ENCODE measurements at places on chromosomes 5 and 9.

GRCh38 chr9:2479056-2479565 lies 142.5 kb upstream of the VLDLR start:
- DNase-seq, result no peak

- DNase-seq, result no peak
Observed at GRCh38 chr5:168423478-168423877, 62.8 kb upstream of the RARS1 start.

DNA sequence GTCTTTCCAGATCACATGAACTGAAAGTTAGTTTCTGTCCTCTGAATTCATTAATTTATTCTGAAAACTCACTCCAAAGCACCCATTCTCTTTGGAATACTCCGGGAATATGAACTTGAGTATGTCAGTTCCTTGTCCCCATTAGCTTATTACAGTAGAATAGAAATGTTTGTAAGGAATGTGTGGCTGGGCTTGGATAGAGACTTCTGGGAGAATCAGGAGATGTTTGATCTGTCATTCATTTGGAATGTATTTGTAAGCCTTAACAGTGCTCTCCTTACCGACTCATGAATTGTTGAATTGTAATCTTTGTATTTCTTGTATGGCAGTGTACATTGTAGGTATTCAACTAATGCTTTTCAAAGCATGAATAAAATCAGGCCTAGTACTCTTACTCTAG lies 548.4 kb downstream of the LRRC70 start:
- DNase-seq, result no peak

GRCh38 chr9:5479994-5480694 lies 29.8 kb downstream of the CD274 start:
- DNase-seq, result no peak

GRCh38 chr5:53298841-53299240 lies 181.6 kb upstream of the FST start:
- no peak for DNase-seq

GRCh38 chr5:118314931-118315330 lies 673.4 kb downstream of the DTWD2 start:
- no peak for DNase-seq

- no peak for DNase-seq
Observed at GRCh38 chr5:139795074-139796001, at the start of gene PSD2. Gene PSD2 (plus strand): TSS chr5:139795808. CDS start chr5:139809441, 13,633 bp downstream.

DNA sequence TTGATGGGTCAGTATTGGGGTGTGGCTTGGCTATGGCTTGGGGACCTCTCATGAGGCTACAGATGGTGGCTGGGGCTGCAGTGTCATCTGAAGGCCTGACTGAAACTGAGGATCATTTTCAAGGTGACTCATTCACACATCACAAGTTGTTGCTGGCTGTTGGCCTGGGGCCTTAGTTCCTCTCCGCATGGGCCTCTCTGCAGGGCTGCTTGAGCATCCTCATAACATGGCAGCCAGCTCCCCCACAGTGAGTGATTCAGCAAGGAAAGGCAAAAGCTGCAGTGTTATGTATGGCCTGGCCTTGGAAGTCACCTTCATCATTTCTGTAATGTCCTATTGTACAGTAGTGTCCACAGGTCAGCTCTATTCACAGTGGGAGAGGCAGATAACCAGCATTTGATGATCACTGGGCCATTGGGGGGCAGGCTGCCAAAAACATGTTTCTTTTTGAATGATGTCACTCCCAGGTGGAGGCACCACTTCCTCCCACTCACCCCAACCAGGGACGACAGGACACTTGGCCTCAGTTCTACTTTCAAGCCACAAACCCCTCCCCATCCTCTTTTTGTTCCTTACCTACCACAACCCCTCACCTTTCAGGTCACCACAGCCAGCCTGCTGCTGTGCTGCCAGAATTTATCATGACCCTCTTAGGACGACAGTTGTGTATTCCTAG lies 14.4 kb downstream of the FGD3 start:
- no peak for DNase-seq

DNA sequence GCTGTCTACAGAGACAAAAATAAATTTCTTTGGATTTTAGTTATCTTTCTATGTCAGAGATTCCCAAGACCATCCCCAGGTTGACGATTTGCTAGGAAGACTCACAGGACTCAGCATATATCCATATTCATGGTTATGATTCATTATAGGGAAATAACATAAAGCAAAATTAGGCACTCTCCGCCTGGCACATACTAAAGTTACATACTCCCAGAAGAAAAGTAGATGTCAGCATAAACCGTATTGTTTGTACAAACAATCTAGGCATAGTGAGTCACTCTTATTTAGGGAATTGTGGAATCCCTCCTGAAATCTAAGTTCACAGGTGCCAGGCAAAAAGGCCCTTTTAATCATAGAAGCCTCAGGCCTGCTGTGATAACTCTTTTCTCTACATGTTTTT lies 62.9 kb downstream of the INSL6 start:
- no peak for DNase-seq

GRCh38 chr9:117462861-117463260 lies 48.0 kb upstream of the ASTN2 start:
- no peak for DNase-seq

DNA sequence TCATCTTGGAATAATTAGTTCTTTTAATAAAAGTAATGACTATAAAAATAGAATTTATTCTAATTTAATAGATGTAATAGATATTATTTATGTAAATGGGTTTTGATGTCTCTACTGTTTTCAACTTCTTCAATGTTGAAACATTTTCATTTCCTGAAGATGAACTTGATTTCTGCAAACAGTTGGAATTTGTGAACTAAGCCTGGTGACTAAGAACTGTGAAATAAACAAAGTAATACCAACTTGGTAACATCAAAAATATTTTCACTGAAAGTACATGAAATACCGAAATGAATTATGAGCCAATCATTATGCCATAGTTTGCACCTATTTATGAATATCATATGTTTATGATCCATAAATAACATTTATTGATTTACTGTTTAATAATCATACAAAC lies 143.8 kb upstream of the FGF10 start:
- DNase-seq, result no peak

- DNase-seq, result no peak
Observed at GRCh38 chr5:147713550-147714295, 68.8 kb downstream of the JAKMIP2 start.

GRCh38 chr9:105855987-105856386 lies 161.6 kb downstream of the TMEM38B start:
- DNase-seq, result no peak

- no peak for DNase-seq
Observed at GRCh38 chr5:132371603-132371994, 2.1 kb downstream of the SLC22A5 start.

DNA sequence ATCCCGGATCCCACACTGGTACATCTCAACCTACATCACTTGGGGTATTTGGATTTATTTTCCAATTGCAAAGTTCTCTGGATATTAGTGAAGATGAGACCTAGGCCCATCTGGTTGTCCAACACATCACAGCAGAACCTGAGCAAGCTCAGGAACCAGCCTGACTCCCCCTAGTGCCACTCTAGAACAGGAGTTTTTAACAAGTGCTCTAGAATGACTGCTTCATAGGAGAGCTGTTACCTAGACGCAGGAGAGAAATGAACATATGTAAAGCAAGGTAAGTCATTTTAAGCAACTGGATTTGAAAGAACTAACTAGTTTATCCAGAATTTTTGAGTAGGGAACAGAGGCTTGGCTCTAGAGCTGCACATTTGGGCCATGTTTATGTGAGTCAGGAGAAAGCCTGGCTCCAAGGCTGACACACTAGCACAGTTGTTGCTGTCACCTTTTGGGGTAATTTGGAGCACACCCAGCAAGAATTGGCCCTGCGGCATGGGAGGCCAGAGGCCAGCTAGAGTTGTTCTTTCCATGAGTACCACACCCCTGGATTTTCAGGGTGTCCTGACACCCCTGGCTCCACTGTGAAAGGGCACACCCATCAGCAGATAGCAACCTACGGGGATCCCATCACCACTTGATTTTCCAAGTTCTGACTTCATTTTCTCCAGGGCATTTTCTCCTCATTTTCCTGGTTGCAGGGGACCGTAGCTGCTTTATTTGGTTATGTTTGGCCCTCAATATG lies 110.9 kb upstream of the LPAR1 start:
- no peak for DNase-seq

GRCh38 chr5:172891716-172892421 lies 57.8 kb downstream of the ERGIC1 start:
- DNase-seq, result no peak

- no peak for DNase-seq
Observed at GRCh38 chr5:131821221-131821620, 24.4 kb upstream of the FNIP1 start.

GRCh38 chr5:160556846-160557245 lies 135.2 kb downstream of the PTTG1 start:
- DNase-seq, result no peak

DNA sequence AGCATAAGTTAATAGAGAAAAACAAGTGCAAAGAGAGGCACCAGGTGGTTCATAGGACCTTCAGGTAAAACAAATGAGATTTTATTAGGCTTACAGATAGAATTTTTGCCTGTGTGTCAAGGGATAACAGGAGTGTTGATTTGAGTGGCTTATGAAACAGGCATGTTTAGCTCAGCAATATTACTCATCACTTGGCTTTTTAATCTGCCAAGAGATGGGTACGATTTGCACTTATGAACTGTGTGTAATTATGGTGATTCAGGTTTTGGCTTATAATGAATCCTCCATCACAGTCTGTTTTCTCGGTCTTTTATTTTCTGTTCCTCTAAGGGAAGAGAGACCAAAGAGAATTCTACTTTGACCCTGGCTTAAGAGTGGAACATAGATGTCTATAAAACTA lies 199.3 kb downstream of the DMRTA1 start:
- no peak for DNase-seq

- no peak for DNase-seq
Observed at GRCh38 chr5:107875833-107876232, 205.1 kb upstream of the EFNA5 start.

- no peak for DNase-seq
Observed at GRCh38 chr5:68954618-68954910, 139.2 kb upstream of the SLC30A5 start.

- no peak for DNase-seq
Observed at GRCh38 chr5:38641003-38641402, 84.6 kb upstream of the LIFR start.

GRCh38 chr5:101370181-101370580 lies 467.1 kb upstream of the ST8SIA4 start:
- DNase-seq, result no peak

GRCh38 chr9:22157276-22157675 lies 148.2 kb upstream of the CDKN2B start:
- no peak for DNase-seq

DNA sequence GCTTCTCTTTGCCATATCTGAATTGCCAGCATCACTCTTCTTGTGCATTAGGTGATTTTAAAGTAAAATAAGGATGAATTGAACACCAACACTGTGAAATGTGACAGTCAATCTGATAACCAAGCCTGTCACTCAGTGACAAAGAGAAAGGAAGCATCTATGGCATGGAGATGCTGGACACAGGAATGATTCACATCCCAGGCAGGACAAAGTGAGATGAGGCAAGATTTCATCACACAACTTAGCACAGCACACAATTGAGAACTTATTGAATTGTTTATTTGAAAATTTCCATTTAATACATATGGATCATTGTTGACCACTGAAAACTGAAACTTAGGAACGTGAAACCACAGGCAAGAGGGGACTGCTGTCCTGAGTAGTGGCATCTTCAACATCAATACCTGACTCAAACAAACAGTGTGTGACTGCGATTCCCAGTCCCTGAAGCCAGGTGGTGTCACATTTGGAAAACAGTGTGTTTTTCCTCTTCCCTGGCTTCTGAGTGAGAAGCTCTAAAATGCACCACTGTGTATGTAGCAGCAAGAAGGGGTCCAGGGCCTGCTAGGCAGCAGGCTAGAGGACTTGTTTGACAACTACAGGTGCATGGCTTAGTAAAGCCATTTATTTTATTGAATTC lies 10.7 kb downstream of the GAPT start:
- DNase-seq, result no peak

DNA sequence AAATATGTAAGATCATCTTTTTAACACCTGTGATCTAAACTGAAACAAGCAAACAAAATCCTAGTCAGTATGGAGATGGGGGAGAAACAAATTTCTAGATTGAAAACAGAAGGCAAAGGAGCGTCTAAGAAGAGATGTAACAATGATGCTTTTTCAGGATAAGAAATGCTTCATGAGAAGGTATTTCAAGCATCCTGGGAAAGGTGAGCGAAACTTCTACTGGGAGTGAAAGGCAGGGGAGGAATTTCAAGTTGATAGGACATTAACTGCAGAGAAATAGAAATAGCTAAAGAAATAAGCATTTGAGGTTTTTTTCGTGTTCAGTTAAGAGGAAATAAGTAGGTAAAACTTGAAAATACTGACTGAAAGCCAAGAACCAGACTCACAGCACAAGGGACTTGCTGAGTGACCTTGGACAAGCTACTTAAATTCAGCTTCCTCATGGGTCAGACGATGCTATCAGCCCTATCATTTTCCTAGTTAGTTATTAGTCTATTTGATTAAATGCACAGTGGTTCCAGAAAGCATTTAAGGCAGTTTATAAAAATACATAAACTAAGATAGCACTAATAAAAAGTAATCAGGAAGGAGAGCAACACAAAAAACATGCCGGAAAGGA lies 406.3 kb downstream of the PDE4D start:
- no peak for DNase-seq

DNA sequence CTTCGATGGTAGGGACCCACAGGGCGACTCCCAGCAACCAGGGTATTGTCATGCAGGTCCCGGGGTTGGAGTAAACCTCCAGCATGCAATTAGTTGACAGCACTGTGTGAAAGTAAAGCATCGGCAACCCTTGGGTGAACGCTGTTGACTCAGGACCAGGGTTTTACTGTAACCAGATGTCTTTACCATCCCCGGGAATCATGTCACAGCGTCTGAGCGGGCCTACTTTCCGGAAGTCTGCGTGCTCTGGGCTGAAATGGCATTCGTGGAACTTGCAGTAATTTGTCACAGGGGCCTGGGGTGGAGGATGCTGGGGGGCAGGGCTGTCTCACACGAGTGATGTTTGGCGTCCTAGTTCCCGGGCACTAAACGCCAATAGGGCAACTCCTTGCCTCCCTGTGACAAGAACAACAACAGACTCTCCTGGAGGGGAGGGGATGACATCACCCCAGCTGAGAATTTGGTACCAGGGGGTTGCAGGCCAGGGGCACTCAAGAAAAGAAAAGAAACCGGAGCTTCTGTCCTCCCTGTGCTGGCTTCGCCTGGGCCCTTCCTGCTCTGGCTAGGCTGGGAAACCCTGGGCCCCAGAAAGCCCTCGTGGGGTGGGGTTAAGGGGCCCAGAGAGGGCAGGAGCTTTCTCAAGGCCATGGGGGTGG lies 10.1 kb upstream of the UBAC1 start:
- no peak for DNase-seq

DNA sequence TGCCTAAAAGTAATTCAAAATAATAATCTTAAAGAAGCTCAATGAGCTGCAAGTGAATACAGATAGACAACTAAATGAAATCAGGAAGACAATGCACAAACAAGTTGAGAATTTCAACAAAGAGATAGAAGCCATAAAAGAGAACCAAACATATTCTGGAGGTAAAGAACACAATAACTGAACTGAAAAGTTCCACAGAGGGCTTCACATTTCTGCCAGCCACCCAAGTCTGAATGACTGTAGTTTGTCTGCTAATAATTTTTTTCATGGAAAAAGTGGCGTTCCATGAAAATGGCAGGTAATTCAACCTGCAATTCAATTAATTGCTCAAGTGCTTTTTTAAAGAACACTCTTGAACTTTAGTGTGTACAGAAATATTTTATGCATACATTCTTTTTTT lies 251.3 kb downstream of the KDM4C start:
- no peak for DNase-seq

GRCh38 chr5:153099328-153099727 lies 391.1 kb upstream of the GRIA1 start:
- no peak for DNase-seq
